ENCODE measurements at places on chromosomes 2 and 18.

GRCh38 chr18:7230626-7231349, at the start of gene LRRC30:
Gene LRRC30, plus strand, starts transcription at chr18:7231089. Its CDS starts 50 bp downstream, at chr18:7231139.
- DNase-seq: no peak

DNA sequence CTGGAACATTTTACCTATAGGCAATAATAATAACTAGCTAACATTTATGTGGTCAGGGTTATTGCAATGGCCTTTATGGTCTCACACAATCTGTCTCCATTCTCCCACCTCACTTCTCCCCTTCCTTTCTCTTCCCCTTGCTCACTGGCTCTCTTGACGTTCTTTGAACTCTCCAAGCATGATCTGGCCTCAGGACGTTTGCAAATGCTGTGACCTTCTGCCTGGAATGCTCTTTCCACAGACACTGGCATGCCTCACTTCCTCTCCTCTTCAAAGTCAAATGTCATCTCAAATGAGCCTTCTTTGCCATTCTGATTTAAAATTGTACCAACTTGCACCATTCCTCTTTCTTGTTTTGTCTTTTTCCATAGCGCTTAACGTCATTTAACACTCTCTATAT, 25.3 kb upstream of the GCG start:
- DNase-seq: no peak

GRCh38 chr2:224354632-224355211, 47.2 kb downstream of the FAM124B start:
- no peak for DNase-seq

DNA sequence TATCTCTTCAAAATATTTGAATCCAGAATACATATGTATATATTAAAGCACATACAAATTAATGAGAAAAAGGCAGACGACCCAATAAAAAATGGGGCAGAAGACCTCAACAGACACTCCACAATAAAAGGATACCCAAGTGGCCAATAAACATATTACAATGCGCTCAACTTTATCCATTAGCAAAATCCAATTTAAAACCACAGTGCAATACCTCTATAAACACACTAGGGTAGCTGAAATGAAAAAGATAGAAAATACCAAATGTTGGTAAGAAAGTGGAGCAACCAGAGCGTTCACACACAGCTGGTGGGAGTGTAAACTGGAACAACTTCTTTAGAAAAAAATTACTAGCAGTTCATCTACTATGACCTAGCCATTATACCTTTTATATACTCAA, 75.3 kb downstream of the CCDC148 start:
- DNase-seq: no peak

DNA sequence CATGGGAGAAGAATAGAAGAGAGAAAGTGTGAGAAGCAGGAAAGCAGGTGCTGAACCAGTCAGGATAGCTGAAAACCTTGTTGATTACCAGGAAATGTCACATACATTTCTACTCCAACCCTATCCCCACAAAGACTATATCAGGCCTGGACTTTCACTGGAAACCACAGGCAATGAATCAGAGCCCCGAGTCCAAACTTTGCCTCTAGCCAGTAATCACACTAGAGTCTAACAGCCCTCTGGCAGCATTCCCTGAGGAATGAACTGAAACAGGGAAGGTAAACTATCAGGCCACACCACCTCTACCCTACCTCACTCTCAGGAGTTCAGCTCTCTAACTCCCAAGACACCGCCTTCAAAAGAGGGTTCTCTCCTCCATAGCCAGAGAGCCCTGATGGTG, 18.7 kb upstream of the IHH start:
- no peak for DNase-seq

- DNase-seq: no peak
Observed at GRCh38 chr2:120828829-120829632, 93.4 kb downstream of the GLI2 start.

- no peak for DNase-seq
Observed at GRCh38 chr2:66541646-66542045, 106.7 kb downstream of the MEIS1 start.

DNA sequence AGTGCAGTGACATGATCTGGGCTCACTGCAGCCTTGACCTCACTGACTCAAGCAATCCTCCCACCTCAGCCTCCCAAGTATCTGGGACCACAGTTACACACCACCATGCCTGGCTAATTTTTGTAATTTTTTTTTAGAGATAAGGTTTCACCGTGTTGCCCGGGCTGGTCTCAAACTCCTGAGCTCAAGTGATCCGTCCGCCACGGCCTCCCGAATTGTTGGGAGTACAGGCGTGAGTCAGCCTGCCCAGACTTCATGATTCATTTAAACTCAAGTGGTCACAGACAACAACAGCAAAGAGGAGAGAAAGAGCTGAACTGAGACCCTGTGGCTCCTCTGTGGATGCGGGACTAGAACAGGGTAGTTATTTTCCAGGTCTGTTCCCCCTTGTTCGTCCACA, 83.0 kb downstream of the TSHZ1 start:
- DNase-seq: no peak

DNA sequence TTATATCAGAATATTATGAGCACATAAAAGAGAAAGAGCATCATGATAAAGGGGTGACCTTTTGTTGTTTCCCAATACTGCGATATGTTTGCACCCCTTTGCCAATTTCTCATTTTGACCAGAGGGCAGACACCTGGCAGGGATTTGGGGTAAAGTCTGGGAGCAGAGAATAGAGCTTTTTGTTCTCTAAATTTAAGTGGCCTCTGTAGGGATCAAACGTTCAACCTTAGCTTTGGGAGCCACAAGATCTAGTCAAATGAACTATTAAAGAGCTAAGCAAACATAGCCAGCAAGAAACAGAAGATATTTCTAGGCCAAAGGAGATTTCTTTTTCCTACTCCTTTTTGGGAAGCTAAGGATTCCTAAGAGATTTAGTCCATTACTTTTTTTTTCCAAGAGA, 1.1 kb upstream of the MSTN start:
- DNase-seq: no peak

DNA sequence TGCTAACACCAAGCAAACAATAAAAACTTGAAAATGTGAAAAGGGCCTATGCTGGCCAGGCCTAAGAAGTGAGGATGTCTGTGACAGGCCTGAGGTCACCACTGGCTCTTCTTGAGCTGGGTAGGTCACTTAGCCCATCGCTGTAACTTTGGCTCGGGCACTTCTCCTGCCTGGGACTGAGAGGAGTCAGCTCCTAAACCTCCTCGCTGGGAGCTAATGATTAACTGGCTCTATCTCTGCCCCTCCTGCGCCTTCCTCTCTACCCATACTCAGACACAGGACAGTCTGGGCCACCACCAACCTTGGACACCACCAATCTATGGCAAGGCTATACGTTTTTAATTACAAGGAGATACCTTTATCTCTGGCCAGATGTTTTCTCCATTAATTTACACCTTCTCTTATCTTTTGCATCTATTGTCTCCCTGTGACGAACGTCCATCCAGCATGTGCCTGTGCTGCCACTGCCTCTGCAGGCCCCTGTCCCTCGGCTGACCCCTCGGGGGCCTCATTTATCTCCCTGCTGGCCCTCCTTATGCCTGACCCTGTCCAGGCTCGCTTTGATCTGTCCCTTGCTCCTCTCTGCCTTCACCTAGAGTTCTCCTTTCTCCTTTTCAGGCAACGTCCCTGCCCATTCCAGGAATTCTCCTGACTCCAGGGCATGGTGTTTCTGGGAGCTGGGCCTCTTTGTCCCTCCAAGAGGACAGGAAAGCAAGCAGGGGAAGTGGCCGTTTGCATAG, 149.1 kb upstream of the GATA6 start:
- no peak for DNase-seq

DNA sequence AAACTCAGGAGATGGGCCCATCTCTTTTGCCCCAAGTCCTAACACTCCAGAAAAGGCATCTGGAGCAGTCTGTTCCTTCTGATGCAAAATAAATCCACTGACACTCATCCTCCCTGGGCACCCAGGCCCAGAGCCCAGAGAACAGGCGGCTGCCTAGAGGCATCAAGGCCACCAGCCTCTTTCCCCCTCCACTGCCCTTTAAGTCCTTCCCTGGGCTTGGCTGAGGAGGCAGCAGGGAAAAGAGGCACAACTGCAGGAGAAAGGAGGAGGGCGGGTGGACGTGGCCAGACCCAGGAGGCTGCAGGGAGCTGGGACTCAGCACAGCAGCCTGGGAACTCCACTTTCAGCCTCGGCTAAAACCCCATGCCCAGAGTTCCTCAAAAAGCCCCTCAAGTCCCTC, 99.7 kb upstream of the ID2 start:
- DNase-seq: no peak

DNA sequence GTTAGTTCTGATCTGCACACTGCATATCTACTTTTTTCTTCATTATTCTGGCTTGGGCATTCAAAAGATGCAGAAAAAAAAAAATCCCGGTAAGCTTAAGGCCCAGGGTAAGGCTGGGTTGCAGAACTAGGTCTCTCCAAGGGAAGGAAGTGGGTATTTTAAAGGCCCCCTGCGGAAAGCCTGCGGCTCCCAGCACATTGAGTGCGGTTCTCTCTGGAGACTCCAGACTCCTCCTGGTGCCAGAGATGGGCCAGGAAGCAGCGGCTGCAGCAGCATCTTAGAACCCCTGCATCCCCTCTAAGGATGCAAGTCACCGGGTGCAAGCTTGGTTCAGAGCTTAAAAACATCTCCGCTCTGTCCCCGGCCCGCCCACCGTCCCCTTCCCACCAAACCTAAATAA, 49.5 kb downstream of the TGIF1 start:
- DNase-seq: no peak

- DNase-seq: no peak
Observed at GRCh38 chr2:14257801-14258507, 374.6 kb upstream of the LRATD1 start.

GRCh38 chr2:175605640-175606009, 396.4 kb downstream of the LNPK start:
- DNase-seq: no peak

DNA sequence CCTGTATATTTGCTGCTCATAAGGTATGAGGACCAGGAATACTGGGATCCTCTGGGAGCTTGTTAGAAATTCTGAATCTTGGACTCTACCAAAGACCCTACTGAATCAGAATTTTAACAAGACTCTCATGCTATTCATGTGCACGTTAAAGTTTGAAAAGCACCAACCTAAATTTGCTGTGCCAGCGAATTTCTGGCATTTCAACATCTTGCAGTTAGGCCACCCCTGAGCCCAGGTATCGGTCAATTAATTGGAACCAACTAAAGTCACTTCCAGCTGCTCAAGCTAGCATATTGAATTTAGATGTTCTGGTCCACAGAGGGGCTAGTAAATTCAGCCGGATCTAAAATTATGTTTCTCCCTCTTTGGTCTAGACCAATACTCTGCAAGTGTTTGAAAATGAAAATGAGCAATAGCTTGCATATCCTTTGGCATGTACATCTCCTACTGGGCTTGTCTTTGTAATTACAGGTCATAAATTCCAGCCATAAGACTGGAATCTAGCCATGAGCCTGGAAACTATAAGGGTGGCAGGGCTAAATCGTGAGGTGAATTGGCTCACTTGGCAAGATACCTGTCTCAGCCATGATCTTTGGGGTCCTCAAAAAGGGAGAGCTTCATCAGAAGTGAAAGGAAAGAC, 72.4 kb downstream of the SKA1 start:
- no peak for DNase-seq

- DNase-seq: no peak
Observed at GRCh38 chr2:204888222-204888621, 342.9 kb downstream of the PARD3B start.

GRCh38 chr2:221308507-221309066, 263.5 kb downstream of the EPHA4 start:
- no peak for DNase-seq

GRCh38 chr2:175854665-175855064, 147.4 kb downstream of the LNPK start:
- DNase-seq: no peak

- no peak for DNase-seq
Observed at GRCh38 chr2:181648478-181649155, 8.3 kb downstream of the CERKL start.

DNA sequence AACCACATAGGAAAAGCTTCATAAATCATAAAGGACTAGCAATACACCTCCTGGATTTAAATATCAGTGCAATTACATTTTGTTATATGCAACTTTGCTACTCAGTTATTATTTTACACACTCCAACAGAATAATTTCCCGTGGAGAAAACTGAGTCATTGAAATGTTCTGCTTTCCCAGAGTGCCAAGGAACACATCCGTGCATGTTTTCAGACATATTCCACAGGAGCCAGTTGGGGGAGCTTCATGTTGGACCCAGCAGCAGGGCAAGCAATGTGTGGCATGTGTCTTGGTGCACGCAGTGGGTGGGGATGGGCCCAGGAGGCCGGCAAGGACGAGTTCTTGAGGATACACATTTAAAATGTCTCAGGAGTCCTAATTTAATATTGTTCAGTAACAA, 14.4 kb upstream of the SMIM21 start:
- DNase-seq: no peak

DNA sequence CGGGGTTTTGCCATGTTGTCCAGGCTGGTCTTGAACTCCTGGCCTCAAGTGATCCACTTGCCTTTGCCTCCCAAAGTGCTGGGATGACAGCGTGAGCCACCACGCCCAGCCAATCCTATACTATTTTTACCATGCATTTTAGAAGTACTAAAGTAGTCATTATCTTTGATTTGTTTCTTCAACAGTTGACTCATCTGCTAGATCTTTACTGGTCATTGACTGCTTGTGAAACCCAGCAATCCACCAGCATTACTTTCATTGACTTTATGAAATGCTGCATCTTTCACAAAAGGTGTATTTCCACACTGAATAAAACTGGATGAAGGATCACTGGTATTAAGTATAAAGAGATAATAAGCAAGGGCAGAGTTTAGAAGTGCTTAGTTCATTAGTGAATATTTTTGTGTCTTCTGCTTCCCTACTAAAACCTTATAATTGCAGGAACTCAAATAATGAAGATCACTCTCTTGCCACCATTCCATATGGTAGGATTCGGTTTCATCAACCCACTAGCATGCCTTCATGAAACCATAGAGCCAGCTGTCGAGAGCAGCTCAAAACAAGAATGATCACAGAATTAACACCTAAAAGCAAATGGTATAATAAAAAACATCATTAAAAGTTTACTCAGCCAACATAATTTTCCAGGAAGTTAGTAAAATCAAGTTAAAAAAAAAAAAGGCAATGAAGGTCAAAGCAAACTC, 33.1 kb downstream of the IRS1 start:
- no peak for DNase-seq

DNA sequence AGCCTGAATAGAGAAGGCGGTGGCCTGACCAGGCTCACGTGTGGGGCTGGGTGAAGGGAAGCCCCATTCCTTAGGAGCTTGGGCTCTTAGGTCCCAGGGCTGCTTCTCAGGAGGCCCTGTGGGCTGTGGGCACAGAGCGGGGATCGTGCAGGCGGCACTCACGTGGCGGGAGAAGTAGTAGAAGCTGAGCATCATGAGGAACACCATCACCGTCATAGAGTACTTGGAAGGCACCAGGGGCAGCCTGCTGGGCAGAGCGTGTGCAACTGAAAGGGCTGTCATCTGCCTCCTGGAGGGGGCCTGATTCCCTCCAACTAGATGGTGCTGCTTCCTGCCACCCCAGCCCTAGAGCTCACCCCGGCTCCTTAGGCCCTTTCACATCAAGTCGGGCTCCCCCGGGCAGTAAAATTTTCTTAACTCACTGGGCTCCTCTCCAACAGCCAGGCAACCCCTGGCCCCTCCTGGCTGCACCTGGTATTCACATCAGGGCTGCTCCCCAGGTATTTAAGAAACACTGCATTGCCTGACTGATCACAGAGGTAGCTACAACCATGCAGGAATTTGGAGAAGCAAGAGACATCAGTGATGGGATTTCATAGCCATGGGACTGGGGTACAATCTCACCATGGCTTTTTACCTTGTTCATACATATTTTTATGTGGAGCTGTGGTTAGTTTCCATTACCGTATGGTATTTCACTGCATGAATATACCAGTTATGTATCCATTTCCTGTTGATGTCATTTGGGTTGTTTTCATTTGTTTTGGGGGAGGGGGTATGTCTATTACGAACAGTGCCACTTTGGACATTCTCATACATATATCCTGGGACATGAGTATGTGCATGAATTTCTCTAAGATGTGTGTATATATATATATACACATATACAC, 32.9 kb downstream of the CENPO start:
- peak; percentile 63 for DNase-seq
